A549 treated with dexamethasone at 1 μM for 4 hours (cell line): ENCODE measurements at places on chromosomes 6 and 20. TPM values are rescaled to one million over a fixed set of nuclear protein-coding genes. Genes with fewer than 3 reads are reported as not detected.

MYCT1 gene
- 0.09 TPM in 1 of 5 replicates, not detected in the others for total RNA-seq

SNAP91 gene
- total RNA-seq, result 0.12 to 0.41 TPM (median 0.17 TPM) in 5 replicates

SIM1 gene
- not detected in 5 replicates for total RNA-seq

PGC gene
- total RNA-seq, result 0.09 to 0.14 TPM (median 0.10 TPM) in 3 of 5 replicates, not detected in the others

CDH4 gene
- 6.5 to 10.5 TPM (median 8.9 TPM) in 5 replicates for total RNA-seq

PMEPA1 gene
- total RNA-seq, result 122 to 374 TPM (median 320 TPM) in 5 replicates

TFAP2D gene
- not detected in 5 replicates for total RNA-seq

CCDC170 gene
- 0.02 to 0.11 TPM (median 0.07 TPM) in 5 replicates for total RNA-seq

BANF2 gene
- not detected in 5 replicates for total RNA-seq

BPI gene
- not detected in 5 replicates for total RNA-seq

RPP21 gene
- total RNA-seq, result 58.2 to 72.2 TPM (median 64.0 TPM) in 5 replicates

LY6G5B gene
- total RNA-seq, result 2.7 to 4.4 TPM (median 4.0 TPM) in 5 replicates

OGFRL1 gene
- total RNA-seq, result 5.6 to 7.8 TPM (median 6.9 TPM) in 5 replicates

NHLRC1 gene
- total RNA-seq, result 1.2 to 1.9 TPM (median 1.6 TPM) in 5 replicates

CST9L gene
- total RNA-seq, result not detected in 5 replicates

CLIC1 gene
- 438 to 455 TPM (median 449 TPM) in 5 replicates for total RNA-seq
